ENCODE measurements at places on chromosomes 2 and 18.

- no peak for DNase-seq
These were observed 1.5 kb downstream of the KLF7 start for GRCh38 chr2:207164006-207164831.

DNA sequence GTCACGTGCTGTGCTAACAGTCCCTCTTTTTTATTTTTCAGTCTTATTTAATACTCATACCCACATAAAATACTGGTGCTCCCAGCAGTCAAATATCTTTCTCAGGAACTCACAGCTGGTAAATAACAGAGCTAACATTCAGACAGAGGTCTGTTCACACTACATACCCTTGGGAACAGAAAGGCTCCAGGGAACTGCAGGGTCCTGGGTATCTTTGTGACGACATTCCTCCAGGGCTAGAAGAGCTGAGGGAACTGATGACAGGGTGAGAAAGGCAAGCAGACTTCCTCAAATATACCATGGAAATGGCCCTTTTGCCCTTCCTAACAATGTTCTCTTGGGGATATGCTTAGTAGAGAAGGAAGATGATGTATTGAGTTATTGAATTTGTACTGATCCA is 19.3 kb downstream of the PDE6D start:
- no peak for DNase-seq

GRCh38 chr18:77181950-77182707 is 49.5 kb upstream of the MBP start:
- DNase-seq, result no peak

DNA sequence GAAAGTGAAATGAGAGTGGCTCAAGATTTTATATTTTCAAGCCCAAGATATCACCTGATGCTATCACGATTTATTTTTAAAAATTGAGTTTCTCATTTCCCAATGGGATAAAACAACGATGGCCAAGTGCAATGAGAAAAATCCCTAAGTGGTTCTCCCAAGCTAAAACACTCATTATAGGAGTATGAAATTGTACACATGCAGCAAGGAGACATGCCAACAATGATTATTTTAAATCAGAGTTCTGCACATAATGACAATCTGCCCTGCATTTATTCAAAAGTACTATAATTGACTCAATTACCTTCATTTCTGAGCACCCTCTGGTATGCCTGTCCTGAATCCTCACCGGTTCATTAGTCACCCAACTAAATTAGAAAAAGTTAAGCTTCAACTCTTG is 12.7 kb downstream of the CYTIP start:
- DNase-seq, result no peak

DNA sequence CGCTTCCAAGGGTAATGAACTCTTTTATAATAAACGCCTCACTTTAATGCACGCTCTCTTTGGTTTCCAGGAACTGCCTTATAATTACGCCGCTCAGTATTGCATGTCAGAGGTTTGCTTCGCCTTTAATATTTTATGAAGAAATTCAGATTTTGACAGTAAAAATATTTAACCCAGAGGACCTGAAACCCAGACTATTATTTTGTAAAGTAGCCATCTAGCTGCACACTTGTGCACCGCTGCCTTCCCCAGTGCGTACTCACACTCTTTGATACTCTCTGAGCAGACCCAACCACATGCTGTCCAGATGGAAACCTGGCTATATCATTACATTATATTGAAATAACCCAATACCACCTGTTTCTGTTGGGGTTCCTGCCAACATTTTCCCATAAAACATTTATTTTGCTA is 270.1 kb downstream of the C1D start:
- no peak for DNase-seq

GRCh38 chr2:74602586-74603281 is 45.4 kb downstream of the M1AP start:
- peak; percentile 75 for DNase-seq

DNA sequence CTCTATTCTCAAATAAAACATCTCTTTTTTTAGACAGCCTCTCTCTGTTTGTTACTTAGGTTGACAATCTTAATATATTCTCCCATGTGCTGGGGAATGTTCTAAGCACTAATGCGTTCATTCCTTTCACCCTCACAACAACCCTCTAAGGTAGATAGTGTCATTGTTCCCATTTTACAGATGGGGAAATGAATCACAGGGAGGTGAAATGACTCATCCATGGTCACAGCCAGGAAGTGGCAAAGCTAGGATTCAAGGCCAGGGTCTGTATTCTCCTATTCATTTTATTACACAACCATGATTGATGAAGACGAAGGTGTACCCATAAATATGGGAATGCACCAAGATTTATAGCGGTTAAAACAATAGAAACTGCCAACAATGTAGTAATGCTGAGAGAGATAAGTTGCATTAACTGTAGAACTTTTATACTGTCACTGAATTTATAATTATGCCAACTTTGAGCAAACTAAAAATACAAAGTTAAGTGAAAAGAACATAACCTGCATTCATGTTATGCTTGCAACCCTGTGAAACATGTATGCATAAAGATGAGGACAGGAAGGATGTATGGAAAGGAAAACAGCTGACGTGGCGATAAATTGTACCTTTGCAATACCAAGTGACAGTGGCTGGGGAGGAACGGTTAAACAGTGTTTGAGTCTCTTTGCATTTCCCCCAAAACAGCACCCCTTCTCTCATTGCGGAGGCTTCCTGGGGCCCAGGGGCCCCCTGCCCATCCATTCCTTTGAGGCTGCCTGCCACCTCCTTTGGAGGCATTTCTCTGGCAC is 257.7 kb upstream of the AGAP1 start:
- peak; percentile 5 for DNase-seq

DNA sequence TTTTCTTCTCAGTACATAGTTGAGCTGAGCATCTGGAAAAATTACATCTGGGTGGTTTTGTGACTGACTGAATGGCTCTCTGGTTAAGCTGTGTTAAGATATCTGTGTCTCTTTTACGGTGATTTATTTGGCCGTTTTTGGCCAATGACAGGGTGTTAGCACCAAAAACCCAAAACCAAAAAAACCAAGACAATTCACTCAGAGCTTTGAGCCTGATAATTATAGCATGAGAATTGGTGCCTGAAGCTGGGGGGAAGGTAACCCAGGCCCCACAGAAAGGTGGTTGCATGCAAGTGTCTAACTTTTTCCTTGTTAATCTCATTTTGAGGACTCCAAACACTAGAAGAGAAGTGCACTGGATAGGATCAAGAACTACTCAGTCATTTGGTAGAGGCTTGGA is 4.5 kb downstream of the CD28 start:
- DNase-seq, result no peak

DNA sequence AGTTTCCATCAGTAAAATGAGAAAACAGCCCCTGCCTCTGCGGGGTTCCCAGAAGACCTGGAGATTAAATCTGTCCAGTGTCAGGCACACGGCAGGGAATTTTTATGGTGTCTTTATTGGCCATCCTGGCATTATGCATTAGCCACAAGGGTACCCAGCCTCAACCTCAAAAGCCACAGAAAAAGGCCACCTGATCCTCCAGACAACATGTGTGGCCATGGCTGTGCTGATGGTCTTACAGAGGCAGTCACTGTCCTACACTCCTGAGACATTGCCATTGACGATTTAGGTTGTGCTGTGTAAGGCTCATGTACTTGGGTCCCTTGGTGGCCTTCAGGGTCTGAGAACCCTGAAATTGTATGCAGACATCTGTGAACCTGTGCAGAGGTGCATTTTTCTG is 115.6 kb downstream of the SMAD7 start:
- no peak for DNase-seq

GRCh38 chr2:78870343-78870967 is 155.0 kb upstream of the REG3G start:
- DNase-seq, result no peak

GRCh38 chr2:118056165-118056534 is 32.1 kb upstream of the INSIG2 start:
- no peak for DNase-seq

GRCh38 chr18:74291472-74291770 is 342 bp downstream of the CYB5A start:
- no peak for DNase-seq

- DNase-seq, result no peak
These were observed 220.6 kb downstream of the SLC4A10 start for GRCh38 chr2:161844822-161845221.

GRCh38 chr2:69345434-69345833 is 41.6 kb downstream of the GFPT1 start:
- no peak for DNase-seq

GRCh38 chr2:196218106-196218505 is 46.7 kb upstream of the STK17B start:
- DNase-seq, result no peak

- DNase-seq, result no peak
These were observed 187.6 kb downstream of the PTPRM start for GRCh38 chr18:7754725-7755181.

DNA sequence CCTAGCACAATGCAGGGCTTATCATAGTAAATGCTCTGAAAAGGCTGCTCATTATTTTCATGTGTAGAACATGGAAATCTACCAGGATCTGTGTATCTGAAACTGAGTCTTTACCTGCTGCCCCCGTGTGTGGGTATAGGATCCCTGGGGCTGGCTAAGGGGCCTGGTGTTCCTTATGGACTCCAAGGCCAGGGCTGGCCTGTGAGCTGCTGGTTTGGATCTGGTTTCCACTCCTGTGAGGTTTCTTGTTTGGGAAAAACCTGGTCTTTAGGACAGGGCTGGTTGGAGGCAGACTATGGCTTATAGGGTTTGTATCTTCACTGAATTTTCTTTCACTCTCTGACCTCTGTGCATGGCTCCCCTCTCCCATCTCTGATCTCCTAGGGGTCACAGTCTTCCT is 80.8 kb downstream of the DYSF start:
- DNase-seq, result no peak

- DNase-seq, result no peak
These were observed 184.4 kb upstream of the SESTD1 start for GRCh38 chr2:179449010-179449409.

DNA sequence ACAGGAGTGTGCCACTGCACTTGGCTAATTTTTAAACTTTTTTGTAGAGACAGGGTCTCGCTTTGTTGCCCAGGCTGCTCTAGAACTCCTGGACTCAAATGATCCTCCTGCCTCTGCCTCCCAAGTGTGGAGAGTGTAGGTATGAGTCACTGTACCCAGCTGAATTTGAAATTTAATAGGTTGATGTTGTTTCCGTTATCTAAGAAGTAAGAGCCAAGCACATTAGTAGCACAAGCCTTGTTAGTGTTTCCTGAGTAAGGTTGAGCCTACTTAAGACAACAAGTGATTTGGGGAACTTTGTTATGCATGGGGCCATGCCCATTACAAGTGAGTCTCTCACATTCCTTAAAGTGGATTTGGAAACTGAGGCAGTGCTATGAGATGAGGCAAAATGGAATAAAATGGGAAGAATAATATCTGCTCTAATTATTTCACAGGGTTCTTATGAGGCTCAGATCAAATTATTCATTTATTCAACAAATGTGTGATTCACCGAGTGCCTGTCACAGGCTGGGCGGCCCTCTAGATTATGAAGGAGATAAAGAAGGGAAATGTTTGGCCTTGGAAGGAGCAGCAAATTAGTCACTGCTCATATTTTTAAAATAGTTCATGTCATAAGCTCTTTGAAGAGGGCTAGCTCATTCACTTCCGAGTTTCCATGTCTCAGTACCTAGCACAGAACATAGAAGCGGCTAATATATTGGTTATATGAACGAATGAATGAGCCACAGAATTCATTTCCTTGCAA is 217.2 kb downstream of the LDLRAD4 start:
- DNase-seq, result peak; percentile 27

- DNase-seq, result peak; percentile 13
These were observed 3.8 kb downstream of the GRB14 start for GRCh38 chr2:164617466-164617865.

GRCh38 chr2:207256476-207257207 is 90.9 kb upstream of the KLF7 start:
- peak; percentile 65 for DNase-seq
